ENCODE measurements at places on chromosomes 6 and 20.
A peak's percentile ranks its signal among the peaks of the same experiment; 100 is the strongest.

DNA sequence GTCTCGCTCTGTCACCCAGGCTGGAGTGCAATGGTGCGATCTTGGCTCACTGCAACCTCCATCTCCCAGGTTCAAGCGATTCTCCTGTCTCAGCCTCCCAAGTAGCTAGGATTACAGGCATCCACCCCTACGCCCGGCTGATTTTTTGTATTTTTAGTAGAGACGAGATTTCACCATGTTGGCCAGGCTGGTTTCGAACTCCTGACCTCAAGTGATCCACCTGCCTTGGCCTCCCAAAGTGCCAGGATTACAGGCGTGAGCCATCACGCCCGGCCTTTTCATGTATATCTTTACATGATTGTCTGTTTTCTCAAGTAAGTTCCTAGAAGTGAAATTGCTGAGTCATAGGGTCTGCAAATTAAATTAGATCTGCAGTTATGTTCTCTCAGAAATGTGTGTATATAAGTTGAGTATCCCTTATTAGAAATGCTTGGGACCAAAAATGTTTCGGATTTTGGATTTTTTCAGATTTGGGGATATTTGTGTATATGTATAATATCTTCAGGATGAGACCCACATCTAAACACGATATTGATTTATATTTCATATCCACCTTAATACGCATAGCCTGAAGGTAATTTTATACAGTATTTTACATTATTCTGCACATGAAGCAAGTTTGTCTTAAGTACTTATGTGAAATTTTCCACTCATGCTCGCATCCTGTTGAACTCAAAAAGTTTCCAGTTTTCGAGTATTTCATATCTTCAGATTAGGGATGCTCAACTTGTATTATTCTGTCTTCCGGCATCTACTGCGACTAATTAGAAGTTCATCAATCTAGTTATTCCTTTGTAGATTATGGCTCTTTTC lies 40.4 kb downstream of the TAB2 start:
- no peak for DNase-seq

GRCh38 chr6:142679907-142680700 lies 264.9 kb downstream of the HIVEP2 start:
- DNase-seq: no peak

DNA sequence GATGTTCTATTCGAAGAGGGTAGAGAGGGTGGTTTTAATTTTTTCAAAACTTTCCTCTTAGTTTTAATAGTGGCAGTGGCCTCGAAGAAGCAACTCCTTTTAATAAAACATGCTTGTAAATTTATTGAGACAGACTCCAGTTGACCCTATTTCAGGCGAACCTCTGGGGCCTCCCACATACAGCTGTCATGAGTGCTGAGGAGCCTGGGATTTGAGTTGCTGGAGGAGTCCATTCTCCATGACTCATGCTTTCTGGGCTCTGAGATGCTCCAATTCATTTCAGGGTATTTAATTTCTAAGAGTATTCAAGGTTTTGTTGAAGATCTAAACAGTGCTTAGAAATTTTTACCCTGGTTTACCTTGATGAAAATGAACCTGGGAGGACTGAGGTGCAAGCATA lies 580.4 kb downstream of the CBLN4 start:
- no peak for DNase-seq

- DNase-seq: no peak
Measured at GRCh38 chr20:36992802-36993334, 41.4 kb upstream of the SAMHD1 start.

DNA sequence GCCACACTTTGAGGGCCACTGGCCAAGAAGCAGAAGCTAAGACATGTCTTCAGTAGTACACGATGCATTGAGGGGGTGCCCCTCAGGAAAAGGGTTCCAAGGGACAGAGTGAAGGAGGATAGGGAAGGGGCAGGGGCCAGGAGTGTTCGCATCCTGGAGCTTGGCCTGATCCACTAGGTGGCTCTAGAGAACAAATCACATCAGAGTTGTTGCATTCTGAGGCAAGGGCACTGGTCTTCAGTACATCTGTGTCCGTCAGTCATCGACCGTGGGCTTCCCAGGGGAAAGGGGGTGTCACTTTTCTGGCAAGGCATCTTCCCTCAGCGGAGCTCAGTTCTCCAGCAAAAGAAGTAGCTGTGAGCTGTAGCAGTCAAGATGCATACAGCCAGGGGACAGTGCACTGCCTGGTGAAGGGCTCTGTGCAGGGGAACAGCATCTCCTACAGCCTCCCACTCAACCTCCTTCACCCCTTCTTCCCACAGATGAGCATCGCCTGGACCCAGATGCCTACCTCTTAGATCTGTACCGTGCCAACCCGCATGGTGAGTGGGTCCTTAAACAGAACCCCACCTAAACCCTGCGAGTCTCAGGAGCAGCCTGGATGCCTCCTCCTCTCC lies 47.8 kb downstream of the ARHGAP40 start:
- DNase-seq: no peak

- DNase-seq: no peak
Measured at GRCh38 chr6:167546611-167547327, 221.9 kb downstream of the TTLL2 start.

DNA sequence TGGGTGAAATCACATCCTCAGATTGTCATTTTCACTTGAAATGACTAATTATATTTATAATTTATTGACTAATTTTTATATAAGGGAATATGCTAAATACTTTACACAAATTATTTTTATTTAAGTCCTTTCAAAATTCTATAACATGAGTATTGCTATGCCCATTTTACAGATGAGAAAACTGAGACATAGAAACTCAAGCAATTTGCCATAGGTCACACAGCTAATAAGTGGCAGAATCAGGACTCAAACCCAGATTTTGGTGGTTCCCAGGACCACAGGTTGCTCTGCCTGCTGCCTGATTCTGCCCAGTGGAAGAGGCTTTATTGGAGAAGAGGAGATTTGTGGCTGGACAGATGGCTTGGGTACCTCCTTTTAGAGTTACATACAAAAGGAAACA lies 4.9 kb downstream of the ALDH8A1 start:
- no peak for DNase-seq

DNA sequence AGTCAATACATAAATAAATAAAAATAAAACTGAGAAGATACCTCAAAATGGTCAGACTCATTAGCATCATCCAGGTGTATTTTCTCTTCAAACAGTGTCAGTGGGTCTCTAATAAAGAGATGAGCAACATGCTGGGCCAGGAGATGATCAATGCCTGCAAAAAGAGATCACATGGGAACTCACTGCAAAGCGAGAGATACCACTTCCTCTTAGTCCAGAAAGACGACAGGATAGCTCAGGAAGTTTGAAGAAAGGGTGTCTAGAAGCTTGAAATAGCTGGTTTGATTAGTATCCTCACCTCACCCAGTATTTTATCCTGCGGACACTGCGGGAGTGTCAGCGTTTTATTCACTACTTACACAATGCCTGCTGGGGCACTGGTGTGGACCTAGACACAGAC lies 38.0 kb downstream of the GCLC start:
- no peak for DNase-seq

- no peak for DNase-seq
Measured at GRCh38 chr6:111747396-111747795, 125.9 kb downstream of the FYN start.

GRCh38 chr20:2130062-2130591 lies 28.5 kb downstream of the STK35 start:
- no peak for DNase-seq

DNA sequence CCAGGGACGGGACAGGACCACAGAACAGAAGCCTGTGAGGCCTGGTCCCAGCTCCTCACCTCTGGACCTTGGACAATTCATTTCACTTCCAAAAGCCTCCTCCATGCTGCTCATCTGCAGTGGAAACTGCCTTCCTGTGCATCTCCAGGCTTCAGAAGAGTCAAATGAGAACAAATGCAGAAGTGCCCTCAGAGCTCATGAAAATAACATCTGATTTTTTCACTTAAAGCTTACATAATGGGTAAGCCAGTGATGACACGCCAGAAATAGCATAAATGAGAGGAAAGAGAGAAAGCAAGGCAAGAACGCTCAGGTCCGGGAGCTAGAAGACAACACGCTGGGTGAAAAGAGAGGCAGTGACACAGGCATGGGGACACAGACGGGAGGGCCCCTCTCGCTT lies 7.9 kb downstream of the CNKSR3 start:
- no peak for DNase-seq

GRCh38 chr6:2915150-2915549 lies 12.0 kb upstream of the SERPINB9 start:
- no peak for DNase-seq

DNA sequence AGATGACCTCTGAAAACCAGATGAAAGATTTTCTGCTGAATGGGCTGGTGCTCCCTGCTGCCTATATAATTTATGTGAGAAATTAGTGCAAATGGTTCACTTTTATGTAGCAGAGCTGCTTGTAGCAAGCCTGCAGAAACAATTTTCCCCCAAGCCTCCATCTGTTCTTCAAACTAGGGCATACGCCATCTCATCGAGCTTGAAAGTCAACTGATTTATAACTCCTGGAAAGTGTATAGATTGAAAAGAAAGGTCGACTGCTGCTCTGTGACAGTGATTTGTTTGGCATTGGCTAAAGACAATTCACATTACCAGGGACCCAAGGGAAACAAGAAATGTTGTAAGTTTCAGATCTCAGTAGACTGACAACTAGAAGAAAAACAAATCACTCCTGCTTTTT lies 93.3 kb downstream of the PACRG start:
- no peak for DNase-seq

DNA sequence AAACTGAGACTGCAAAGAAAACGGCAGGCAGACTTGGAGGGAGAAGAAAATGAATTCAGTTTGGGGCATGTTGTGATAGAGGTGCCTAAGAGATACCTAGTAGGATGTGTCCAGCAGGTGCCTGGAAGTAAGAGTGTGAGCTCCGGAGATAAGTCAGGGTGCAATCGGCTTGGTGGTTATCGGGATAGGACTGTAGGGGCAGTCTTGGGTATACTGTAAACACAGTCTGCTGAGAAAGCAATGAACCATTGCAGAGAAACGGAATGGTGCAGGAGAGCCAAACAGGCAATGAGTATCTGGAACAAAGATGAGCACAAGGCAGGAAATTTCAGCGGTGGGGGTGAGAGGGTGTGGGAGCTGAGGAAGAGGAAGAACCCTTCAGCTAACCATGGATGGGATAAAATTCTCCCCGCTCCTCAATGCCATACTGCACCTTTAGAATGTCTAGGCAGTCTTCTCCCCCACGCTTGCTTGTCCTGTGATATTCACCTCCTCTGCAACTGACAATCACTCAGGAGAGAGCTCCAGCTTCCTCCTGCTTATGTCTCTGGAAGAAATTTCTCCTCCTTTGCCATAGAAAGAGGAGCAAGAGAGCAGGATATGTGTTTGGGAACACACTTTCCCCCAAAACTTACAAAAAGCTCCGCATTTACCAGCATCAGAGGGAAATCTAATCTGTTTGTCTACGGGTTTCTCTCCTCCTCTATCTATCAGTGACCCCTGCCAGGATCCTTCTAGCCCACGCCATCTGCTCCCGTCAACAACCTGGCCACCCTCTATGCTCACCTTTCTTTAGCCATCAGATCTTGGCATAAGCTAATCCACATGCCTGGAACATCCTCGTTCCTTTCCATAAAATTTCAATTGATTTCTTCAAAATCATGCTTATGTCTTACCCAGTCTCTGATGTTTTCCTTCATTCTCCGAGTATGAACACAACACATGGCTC lies 381.7 kb upstream of the JARID2 start:
- no peak for DNase-seq

GRCh38 chr20:24842918-24843715 lies 106.0 kb upstream of the CST7 start:
- DNase-seq: no peak

GRCh38 chr6:57221191-57221935 lies 744 bp downstream of the RAB23 start:
- DNase-seq: peak; percentile 76

- no peak for DNase-seq
Measured at GRCh38 chr6:134307870-134308269, 10.0 kb downstream of the SGK1 start.

GRCh38 chr20:63785691-63786131 lies 45.4 kb downstream of the ZBTB46 start:
- DNase-seq: no peak

- no peak for DNase-seq
Measured at GRCh38 chr6:158808442-158808833, 10.7 kb downstream of the EZR start.

DNA sequence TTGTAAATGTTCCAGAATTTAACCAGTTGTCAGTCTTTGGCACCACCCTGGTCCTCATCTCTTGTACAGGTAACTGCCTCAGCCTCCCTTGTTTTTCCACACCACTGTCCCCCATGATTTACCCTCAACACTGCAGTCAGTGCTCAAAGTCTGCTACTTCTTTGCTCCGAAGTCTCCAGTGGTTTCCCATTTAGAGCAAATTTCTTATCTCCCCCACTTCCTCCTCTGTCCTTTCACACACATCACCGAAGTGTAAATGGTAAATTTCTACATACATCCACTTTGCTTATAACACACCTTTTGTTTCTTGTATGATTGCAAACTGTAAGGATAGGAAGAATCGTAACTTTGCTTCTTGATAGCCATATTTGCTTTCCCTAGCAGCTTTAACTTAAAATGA lies 115.3 kb downstream of the JARID2 start:
- DNase-seq: no peak

DNA sequence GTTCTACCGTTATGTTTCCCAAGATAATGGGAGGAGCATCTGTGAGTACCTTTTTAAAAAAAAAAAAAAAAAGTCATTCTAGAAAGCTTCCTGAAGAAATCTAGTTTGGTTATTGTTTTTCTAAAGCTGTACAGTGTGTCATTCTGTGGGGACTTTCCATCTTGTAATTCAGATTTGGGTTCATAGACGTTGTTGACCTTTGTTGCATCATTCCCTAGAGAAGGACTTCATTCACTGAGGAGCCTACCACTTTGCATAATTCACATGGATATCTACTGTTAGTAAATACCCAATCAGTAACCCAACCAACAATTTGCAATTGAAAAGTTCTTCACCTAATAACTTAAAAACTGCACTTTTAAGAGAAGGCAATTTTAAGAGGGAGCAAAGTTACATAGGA lies 60.1 kb downstream of the RPP40 start:
- DNase-seq: no peak

DNA sequence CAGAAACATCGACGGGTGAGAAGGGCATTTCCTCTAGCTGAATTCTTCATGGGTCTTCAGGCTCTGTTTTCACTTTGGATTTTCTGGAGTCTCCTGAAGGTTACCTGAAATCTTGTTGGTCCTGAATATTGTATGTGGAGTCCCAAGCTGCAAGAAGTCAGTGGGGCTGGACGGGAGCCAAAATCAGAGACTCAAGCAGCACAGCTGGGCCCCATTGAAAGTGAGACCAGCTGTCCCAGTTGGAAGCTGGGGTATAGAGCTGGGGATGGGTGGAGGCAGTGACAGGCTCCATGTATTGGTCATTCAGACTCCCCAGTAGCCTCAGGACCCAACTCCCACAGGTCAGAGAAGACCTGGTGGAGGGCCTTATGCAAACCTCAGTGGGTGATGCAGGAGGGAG lies 111.3 kb upstream of the MLN start:
- DNase-seq: no peak

DNA sequence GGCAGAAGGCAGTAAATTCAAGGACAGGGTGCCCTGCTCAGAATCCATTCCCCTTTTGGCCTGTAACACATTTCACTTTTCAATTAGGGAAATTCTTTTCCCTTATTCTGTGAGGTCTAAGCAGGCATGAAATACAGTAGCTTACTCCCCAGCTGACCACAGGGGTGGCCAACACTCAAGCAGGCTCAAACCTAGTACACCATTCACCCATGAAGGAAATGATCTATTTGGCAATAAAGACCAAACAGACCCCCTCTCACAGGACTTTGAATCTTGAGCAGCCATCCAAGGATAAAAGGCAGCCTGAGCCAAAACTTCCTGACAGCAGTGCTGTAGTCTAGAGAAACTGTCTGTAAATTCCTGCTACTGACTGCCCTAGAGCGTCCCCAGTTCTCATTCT lies 17.7 kb downstream of the PDSS2 start:
- DNase-seq: no peak
